ENCODE measurements at places on chromosomes 3 and 15.

- no peak for DNase-seq
Measured at GRCh38 chr3:146814601-146815315, 209.6 kb upstream of the PLSCR5 start.

DNA sequence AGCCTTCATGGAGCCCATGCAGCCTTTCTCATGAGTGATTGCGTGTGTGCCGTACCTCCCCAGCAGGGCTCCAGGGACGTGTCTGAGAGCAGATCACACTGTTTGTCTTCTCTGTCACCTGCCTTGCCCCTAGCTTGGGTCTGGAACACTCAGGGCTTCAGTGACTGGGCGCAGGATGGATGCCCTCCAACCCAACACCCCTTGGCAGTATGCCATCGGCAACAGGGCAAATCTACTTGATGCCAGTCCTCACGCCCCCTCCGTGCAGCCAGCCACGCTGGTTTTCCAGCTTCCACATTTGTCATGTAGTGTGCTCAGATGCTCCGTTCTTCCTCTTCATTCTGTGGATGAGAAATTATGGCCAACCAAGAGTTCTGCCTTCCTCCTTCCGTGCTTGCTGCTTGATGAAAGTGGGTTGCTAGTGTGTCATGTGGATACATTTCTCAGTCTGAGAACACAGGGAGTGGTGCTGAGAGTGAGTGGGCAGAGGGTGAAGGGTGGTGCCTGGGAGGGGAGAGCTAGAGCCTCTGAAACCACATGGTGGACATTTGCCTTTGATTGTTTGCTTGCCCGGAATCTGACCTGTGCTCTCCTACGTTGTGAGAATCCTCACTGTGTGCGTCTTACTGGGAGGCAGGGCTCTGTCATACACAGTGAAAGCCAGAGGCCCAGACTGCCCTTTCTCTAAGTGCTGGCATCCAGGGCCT is 97.2 kb downstream of the FAM43A start:
- DNase-seq = no peak

DNA sequence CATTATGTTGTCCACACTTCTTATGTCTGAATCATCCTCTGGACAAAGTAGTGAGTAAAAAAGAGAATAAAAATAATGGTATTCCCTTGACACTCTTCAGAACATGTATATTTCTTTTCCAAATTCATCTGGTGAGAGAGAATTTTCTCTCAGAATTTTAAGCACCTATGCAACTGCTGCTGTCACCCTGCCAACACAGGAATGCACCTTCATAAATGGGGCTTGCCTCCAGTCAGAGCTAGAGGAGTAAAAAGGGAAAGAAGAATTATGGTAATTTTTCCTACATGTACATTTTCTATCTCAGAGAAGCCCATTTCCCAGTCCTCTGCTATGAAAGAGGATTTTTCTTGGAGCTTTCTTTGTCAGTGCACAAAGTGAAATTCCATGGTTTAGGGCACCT is 92.2 kb upstream of the ALCAM start:
- DNase-seq = no peak

DNA sequence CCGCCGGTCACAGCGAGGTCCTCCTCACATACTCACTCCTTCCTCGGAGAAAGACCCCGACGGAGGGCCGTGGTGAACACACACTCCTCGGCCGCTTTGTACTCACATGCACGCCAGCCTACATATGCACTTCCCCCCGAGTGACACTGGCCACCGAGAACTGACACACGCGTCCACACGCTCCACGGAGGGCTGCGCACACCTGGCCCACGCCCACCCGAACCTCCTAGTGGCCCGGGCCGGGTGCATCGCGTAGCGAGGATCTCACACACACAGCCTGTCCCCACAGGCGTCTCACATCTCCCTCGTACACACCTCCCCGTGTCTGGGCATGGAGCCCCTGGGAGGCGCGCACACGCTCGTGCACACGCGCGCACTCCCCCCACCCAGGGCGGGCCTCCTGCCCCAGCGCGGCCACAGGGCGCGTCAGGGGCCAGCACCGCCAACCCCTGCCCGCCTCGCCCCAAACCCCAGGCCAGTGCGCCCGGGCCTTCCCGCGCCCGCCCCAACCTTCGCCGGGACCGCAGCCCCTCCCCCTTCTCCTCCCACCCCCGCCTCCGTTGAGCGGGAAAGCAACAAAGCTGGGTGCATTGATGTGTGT is 411 bp upstream of the C3orf70 start:
- DNase-seq = no peak

All from suprapubic skin (tissue), 4 donors.